ENCODE measurements at places on chromosomes 2 and 18.

GRCh38 chr2:241950413-241951315 lies 81.1 kb downstream of the RTP5 start:
- DNase-seq, result peak; percentile 68

GRCh38 chr2:172572981-172573380 lies 17.1 kb downstream of the PDK1 start:
- DNase-seq, result no peak

DNA sequence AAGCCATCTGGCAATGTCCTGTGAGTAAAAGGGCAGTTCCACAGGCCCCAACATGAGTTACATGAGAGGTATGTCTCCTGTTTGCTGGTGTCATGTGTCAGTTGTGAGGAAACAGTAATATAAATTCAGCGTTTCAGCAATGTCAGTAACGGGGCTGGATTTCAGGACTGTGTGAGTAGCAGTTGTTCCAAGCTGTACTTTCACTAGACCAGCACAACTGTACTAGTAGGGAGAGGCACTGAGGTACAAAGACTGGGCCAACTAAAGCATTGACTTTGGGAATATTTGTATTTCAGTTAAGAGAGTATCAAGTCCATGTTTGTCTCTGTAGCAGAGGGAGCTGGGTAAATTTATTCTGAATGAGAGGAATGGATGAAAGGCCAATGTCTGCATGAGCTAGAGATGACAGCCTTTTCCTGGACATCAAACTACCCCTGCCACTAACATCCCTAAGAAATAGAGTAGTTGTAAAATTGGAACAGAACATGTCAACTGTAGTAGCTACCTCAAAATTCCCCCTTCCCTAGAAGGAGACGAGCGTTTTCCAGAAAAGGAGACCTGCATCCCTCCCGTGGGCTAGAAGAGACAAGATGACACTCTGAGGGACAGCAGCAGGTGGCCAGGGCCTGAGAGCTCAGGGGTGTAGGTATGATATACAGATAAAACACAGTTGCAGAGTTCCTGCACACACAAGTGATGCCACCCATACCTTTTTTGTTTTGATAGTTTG lies 24.4 kb downstream of the EIF4E2 start:
- no peak for DNase-seq

DNA sequence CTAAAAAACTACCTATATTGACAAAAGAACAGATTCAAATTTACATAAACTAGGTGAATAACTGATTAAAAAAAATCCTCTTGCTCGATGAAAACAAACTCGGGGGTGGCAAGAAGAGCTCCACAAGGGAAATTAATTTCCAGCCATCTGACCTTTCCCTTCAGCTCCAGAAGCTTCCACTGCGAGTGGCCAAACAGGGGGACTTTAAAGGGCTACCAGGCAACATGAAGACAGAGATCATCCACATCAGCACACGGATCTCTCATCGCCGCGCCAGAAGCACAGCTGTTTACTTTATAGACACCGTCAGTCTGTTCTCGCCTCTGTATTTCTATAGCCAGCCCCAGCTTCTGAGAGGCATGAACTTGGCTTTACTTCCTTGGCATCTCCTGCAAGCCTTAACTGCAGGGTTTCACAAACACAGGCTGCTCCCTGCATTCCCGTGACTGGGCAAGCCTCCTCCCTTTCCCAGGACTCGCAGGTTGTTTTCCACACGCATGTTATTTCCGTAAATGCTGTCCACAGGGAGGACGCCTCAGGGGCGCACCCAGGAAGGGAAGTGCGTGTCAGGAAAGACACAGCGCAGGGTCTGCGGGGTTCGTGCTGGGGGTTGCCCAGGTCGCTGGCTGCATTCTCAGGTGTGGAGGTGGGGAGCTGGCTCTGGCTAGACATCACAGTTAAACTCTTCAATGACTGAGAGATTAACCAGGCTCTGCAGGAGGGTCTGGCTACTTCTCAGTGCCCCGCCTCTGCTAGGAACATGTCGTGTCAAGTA lies 85.0 kb downstream of the USP40 start:
- peak; percentile 60 for DNase-seq

DNA sequence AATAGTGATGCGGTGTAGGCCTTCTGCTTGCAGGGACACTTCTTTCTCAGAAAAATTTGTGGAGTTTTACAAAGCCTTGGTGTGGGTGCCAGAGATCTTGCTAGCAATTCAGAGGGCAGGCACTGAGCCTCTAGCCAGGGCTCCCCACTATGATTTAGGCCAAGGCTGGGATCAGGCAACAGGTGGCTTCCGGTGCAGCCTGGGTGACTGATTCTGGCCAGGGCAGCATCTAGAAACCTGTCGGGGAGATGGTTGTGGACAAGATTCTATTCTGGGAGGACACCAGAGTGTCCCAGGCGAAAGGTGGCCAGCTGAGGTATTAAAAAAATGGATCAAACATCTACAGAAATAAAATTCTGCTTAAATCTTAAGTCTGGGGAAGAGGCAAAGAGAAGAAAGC lies 21.5 kb upstream of the TNP1 start:
- no peak for DNase-seq

- DNase-seq, result no peak
These were observed 713.9 kb downstream of the CPS1 start for GRCh38 chr2:211270257-211270656.

DNA sequence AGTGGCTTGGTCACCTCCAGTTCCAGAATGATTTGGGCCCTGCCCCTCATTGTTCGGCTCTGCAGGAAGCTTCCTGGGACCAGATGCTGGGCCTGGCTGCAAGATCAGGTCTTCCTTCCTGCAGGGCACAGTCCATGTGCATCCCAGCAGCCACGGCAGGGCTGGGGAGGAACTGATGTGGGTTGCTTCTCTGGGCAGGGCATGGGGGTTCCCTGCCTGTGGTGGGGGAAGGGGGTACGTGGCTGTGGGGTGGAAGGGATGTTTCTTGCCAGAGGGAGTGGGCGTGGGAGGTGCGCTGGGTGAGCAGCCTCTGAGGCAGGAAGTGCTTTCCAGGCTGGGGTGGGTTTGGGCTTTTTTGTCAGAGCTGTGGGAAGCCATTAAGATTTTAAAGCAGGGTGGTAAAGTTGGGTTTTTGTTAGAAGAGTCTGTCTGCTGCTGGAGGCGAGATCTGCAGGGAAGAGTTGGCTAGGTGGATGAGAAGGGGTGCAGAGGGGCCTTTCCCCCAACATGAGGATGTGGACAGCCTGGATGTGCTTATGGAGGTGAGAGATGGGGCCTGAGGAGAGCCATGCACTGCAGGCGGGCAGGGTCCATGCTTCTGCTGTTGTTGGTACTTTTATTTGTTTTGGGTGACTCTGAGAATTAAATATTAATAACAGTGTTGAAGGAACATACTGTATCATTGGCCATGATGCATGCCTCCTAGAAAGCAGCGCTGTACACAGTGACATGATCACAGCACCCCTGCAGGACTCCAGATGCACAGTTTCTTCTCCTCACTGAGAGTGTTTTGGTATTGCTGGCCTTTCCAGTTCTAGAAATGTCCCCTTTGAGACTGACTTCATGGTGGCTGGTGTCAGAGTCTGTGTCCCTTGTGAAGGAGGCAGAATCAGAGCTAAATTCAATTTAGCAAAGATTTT lies 45.3 kb downstream of the DGKD start:
- DNase-seq, result no peak

DNA sequence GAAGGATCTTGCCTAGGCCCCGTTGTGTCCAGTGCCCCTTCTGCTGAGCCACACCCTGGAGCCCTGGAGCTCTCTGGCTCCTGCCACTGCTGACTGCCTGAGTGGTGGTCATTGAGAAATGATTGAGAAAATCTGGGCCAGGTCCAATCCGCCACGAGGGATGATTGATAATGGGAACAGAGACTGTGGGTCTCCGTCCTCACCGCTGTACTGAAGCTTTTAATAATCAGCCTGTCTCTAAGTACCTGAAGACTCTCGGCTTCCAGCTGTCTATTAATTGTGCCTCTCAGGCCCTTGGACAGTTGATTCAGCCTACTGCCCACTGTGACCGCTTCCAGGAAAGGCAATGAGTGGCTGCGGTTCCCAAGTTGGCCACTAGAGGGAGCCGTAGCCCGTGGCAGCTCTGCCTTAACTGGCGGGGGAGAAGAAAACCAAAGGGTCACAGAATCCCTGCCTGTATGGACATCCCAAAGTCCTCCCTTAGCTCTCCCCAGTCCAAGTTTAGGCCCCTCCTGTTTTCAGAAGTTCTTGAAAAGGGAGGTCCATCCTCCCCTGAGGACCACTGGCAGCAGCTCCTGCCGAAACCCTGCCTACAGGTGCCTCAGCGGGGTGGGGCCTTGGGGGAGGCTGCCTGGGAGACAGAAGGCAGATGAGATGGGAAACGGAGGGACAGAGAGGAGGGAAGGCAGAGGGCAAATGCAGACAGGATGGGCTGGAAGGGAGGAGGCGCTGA lies 213.6 kb downstream of the TNS1 start:
- DNase-seq, result peak; percentile 30

DNA sequence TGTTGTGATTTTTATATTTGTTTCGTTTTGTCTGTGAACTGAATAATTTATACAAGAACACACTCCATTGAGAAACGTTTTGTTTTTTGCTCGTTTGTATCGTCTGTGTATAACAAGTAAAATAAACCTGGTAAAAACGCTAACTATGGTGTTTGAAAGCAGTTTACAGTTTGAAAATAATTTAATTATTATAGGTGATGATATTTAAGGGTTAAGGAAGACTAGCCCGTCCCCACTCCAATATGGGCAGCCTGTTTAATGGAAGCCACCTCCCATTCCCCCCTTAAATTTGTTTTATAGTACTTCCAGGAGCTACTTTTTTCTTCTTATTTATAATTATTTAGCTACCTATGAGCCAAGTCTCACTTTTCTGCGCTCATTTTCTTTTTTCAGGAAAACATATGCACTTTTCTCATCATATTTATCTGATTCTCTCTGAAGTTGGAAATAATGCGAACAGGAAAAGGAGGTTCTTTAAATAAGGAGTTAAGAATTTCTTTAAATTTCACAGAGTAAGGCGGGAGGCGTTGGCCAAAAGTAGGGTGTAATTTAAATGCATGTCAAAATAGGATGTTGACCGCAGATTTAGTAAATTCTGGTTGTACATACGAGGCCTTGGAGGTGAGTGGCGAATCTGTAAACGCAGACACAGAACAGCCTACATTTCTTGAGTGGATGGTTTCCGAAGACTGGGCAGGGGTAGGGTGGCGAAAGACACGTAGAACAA lies 9.8 kb downstream of the TBR1 start:
- DNase-seq, result no peak

- no peak for DNase-seq
These were observed 63.4 kb upstream of the L3MBTL4 start for GRCh38 chr18:6478121-6478520.

- DNase-seq, result no peak
These were observed 115.1 kb downstream of the CDH20 start for GRCh38 chr18:61448316-61448715.

DNA sequence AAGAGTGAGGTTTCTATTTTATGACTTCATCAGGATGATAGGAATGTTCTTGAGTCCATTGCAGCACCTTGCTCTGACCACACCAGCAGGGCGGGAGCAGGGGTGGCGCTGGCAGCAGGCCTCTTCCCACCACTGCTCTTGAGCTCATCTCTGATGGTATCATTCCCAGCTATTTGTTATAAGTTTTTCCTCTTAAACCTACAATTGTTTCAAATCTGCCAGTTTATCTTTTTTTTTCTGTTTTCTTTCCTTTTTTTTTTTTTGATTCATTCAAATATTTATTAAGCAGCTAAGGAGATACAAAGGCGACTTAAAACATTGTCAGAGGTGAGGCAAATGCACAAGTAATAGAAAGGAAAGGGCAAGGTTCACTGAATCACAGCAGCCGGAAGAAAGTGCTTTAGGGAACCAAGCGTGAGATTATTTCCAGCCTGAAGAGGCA lies 28.7 kb downstream of the NIFK start:
- DNase-seq, result peak; percentile 74

DNA sequence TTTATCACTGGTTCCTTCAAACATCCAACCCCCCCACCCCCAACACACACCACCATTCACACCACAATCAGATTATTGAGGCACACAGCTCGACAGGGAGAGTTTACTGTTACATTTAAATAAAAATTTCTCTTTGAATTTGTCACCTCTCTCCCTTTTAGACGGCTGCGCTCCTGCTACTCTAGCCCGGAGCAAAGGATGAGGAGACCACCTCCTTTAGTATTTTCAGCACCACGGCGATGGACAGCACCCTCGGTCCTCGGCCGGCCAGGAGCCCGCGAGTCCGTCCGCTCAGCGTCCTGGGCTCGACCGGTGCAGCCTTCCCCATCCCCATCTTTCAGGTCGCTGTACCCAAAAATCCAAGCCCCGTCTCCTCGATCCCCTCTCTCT lies 892 bp downstream of the CELF4 start:
- peak; percentile 31 for DNase-seq

DNA sequence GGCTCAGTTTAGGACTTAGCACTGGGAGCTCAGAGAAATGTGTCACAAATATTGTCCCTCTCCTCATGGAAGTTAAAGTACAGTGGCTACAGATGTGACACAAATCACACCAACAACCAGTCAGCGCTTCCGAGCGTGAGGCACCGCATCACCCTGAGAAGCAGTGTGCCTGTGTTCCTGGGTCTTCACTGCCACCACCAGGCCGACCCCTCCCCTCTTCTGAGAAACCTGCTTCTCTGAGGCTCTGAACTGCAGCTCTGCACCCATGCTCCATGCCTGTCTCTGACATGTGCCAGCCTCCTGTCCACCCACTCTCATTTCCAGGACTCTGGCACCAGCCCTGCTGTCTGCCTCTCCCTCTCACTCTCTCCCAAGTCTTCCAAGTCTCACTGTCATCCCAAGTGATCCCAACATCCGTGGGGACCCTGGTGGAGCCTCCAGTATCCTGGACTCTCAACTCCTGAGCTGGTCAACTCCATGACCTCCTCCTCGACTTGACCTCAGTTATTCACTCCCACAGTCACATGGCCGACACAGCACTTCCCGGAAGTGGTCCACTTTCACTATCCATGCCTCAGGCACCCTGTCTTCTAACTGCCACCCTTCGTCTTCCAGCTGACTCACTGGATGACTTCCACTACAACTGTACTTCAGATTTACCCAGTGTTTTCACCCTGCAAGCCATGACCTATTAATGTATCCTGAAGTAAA lies 73.5 kb downstream of the FBXO15 start:
- DNase-seq, result no peak

DNA sequence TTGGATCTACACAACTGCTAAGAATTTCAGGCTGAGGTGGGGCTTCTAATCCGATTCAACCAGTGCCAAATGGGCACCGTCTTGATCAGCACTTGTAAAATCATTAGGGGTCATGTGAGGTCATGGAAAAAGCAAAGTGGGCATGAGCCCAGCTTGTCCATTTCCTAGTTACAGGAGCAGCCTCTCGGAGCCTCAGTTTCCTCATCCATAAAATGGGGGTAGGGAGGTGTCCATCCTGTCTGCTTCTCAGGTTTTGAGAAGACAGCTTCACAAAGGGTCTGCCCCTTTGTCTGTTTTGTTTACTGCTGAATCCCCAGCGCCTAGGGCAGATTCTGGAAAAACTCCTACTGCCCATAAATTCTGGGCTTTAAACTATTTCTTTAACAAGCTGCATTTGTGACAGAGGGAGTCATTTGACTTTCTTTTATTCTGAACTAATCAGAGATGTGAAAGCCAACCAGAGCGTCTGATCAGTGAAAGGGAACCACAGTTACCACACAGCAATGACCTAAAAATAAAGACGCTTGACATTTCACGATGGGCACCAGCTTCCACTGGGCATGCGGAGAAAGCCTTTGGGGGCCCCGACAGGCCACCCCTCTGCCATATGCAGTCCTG lies 38.9 kb downstream of the DNMT3A start:
- DNase-seq, result no peak

Measured in upper lobe of left lung (tissue), 6 donors.